ENCODE measurements at places on chromosomes 4 and X.
A peak's percentile ranks its signal among the peaks of the same experiment; 100 is the strongest.

- no peak for DNase-seq
These were observed 77.0 kb upstream of the STOX2 start for GRCh38 chr4:183828125-183828524.

- no peak for DNase-seq
These were observed 5.6 kb upstream of the SMIM31 start for GRCh38 chr4:164748375-164748774.

GRCh38 chrX:128928636-128929035 is 594.7 kb downstream of the SMARCA1 start:
- no peak for DNase-seq

- DNase-seq = no peak
These were observed 43.8 kb downstream of the ELOVL6 start for GRCh38 chr4:110154582-110154981.

GRCh38 chr4:76199664-76200211 is 13.9 kb downstream of the SCARB2 start:
- no peak for DNase-seq

- DNase-seq = no peak
These were observed 14.2 kb downstream of the GRPR start for GRCh38 chrX:16137416-16138107.

DNA sequence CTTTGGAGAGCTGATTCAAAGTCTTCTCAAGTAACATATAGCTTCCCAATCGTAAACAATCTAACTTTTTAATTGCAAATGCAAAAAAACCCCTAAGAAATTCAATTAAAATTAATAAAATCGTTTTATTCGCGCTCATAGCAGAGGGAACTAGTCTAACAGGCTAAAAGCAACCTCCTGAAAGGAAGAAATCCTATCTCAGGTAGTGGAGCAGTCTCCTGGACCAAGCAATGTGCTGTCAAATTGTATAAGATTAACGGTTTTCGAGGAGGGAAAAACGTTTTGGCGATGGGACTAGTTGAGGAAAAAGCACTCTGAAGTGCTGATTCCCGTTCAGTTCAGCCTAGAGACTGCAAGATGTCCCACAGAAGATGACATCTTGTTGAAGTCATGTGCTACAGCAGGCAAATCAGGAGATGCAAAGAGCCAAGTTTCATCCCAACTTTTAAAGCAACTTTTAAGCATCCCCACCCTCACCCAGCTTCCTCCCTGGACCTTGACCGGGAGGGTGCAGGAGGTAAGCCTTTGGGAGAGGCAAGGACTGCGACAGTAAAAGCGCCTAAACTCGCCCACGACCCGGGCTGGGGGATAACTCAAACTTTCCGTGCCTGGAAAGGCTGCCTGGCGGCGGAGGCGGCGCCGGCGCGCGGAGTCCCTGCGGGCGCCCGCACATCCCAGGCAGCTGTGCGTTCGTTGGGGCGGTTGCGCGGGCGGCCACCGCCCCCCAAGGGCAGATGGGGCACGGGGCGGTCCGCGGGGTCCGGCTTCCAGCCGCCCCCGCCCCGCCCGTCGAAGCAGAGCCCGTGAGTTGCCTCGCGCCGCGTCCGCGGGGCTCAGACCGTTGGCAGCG is 784 bp downstream of the MAP7D3 start:
- peak; percentile 14 for DNase-seq

DNA sequence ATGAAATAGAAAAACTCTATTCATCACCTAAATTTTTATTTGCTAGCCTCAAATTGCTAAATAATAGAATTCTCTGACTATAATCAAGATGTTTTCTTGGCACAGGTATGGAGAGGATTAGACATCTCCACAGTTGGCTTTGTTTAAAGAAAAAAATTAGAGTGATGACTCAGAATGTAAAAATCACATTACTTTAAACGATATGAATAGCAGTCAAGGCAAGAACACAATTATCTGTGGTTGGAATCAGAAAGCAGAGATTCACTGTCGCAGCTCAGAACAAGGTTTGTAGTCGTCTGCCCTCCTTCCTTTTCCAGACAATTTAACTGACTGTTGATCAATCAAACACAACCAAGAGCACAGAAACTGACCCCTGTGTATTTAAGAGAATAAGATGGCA is 32.2 kb upstream of the CCKAR start:
- no peak for DNase-seq
